Ovary (tissue), 10 donors: ENCODE measurements at places on chromosomes 16 and 17. TPM values are rescaled to one million over a fixed set of nuclear protein-coding genes. Genes with fewer than 3 reads are reported as not detected.

Gene PTGES3L
- total RNA-seq, result 0.45 TPM

DNA sequence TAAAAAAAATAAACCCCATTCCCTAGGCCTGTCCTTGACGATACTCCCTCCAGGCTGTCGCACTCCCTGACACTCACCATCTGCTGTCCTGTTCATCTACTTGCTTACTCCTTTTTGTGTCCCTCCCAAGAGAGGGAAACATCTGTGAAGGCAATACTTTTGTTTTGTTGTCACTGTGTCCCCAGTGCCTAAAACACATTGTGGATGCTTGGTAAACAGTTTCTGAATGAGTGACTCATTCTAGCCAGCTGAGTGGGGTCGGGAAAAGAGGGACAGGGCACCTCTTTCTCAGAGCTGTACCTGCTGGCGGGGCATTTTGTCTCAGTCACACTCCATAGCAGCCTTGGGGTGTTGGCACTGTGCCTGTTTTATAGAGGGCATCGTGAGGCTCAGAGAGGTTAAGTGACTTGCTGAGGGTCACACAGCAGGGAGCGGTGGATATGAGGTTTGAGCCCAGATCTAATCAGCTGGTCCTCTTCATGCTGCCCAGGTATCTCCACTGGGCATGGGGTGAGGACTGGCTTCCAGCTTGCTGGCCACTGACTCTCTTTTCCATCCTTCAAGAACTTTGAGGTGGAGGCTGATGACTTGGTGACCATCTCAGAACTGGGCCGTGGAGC, 15.6 kb downstream of the MAP2K3 start:
- no peak for DNase-seq

Gene PITPNM3
- total RNA-seq, result 68.7 TPM

Gene MSLN
- 50.1 TPM for total RNA-seq

GRCh38 chr17:49787884-49788477, 500 bp upstream of the KAT7 start:
- no peak for DNase-seq

Gene KRTAP4-1
- not detected for total RNA-seq

DNA sequence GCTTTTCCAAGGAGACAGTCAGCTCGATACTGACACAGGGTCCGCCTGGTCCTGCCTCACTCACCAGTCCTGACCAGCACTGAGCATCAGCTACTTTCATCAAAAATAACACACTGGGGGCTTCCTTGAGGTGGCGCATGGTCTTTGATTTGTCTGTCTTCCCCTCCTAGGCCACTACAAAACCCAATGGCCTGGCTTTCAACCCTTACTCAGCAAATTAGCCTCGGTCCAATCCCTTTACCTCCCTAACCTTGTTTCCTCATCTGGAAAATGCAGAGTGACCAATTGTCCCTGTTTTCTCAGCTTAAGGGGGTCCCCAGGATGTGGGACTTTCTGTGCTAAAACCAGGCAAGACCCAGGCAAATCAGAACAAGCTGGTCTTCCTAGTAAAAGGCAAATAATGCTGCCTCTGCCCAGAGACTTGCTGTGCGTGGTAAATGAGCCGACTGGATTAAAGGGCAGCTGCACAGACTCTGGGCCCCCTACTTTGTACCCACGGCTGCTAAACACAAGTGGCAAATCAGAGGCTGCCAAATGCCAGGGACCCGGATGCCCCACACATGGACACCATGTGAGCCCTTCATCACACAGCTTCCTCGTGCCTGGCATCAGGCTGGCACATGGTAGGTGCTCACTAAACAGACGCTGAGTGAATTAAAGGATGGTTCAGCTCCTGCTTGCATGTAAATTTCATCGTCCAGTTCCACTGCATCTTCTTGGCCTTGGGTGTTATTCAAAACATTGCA, 31.2 kb upstream of the CMIP start:
- no peak for DNase-seq

GRCh38 chr17:48733632-48734328, 5.2 kb upstream of the HOXB13 start:
- no peak for DNase-seq

Gene ST6GALNAC1
- total RNA-seq, result 10.5 TPM

Gene MED9
- 15.0 TPM for total RNA-seq

Gene SMIM36
- not detected for total RNA-seq

DNA sequence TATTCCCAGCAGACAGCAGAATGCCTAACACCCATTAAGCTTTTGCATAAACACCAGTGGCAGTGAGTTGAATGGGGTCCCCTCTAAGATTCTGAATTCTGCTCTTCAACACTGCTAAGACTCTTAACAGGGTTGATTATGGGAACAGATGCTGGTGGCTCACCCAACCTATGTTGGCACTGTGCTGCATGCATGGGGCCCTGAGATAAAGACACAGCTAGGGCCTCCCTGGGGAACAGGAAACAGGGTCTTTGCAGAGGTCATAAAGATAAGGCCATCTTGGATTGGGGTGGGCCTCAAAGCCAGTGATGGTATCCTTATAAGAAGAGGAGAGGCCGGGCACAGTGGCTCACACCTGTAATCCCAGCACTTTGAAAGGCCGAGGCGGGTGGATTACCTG, 190.8 kb downstream of the SLC39A11 start:
- DNase-seq, result no peak

Gene TERB1
- total RNA-seq, result 0.50 TPM

DNA sequence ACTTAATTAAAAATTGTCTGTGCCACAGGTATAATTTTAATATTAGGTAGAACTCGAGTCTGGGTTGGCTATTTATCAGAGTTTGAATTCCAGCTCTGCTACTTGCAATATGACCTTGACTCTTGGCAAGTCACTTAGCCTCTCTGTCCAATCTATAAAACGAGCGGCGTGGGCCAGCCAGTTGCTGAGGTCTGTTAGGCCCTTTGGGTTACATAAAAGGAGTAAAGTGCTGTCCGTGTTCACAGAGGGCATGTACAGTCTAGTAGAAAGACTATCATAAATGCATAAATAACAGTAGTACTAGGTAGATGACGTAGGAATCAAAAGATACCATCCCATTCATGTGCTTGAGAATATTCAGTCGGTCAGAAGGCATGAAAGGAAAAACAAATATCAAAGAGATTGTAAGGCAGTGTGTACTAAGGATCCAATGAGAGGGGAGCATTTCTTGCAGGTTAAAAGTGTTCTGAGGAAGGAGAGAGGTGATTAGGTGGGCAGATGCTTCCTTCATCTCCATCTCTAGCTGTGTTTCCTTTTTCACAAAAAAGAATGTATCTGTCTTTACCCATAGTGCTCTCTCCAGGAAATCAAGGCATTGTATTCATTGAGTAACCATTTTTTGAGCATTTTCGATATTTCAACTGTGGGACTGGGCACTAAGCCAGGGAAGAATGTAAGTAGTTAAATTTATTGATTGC, 2.4 kb downstream of the TNRC6A start:
- no peak for DNase-seq
